Cerebellum (tissue), 4 donors: ENCODE measurements at places on chromosomes 13 and 19.

DNA sequence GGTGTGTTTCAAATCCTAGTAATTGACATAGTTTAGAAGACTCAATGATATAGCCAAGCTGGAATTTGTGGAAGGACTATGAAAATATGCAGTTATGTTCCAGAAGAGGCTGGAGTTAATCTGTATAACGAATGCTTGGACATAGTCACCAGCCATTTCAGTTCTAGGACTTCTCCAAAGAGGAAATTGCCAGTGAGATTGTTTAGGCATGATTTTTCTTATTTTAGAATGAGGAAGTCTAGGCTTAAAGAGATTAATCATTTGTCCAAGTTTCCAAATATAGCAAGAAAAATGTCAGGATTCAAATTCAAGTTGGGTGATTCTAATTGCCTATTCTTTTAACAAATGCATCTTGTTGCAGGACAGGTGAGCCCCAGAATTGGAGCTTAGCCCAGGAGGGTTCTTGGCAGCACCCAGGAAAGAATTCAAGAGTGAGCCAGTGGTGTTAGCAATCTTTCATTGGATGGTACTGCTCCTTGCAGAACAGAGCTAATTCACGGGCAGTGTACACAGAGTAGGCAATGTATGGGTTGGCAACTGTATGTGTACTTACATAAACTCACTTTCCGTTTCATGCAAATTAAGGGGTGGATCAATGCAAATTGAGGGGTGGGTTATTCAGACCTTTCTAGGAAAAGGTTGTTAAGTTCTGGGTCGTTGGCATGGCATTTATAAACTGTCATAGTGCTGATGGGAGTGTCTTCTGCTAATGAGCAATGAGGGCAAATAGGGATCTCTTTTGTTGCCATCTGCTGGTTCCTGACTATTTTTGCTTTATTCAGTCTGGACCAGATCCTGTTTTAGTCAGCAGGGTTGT, 763.1 kb upstream of the SLITRK1 start:
- no peak for DNase-seq

GRCh38 chr19:19578252-19578651, 40.2 kb downstream of the CILP2 start:
- DNase-seq: no peak

- no peak for DNase-seq
Measured at GRCh38 chr19:13463296-13463695, 43.0 kb downstream of the CACNA1A start.

DNA sequence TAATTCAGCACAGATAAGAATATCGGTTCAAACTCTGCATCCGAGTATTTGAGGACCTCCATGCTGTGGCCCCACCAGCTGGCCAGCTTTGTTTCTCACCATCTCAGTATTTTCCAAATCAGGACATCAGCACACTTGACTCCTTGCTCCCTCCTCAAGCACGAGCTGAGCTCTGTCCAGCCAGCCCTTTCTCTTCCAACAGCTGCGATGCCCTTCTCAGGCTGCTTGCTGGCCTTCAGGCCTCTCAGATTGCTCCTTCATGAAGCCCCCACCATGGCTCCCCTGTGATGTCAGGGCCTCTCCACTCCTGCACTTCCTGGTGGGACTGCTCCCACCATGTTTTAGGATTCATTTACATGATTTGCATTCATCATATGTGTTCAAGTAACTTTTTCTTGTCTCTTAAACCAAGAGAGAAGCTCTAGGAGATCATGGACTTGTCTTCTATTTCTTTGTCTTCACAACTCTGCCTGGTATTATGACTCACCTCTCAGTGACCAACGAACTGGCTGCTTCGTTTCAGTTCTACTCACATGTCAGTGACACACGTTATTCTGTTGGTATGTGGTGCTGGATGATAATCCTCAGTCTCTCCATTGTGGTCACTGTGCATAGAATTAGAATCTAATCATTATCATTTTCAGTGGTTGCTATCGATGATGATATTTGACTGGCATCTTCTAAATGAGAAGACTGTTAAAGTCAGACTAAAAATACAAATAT, 471.7 kb downstream of the EFNB2 start:
- DNase-seq: no peak

GRCh38 chr19:35518313-35518712, 4.9 kb upstream of the DMKN start:
- no peak for DNase-seq

DNA sequence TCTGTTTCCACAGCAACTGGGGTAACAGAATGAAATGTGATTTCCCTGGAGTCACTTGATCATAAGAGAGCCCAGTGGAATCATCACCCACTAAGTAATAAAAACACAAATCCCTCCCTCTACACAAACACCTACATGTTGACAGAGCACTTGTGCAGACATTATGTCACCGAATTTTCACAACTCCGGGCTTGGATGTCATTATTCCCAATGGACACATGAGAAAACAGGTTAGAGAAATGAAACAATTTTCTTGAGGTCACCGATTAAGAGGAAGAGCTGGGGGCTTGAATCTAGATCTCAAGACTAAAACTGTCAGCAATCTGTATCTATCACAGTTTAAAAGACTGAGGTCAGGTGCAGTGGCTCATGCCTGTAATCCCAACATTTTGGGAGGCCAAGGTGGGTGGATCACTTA, 3.1 kb downstream of the XRCC1 start:
- no peak for DNase-seq

GRCh38 chr13:111384441-111385182, 64.2 kb downstream of the TEX29 start:
- no peak for DNase-seq

GRCh38 chr13:20451397-20451796, 74.3 kb downstream of the CRYL1 start:
- DNase-seq: no peak

GRCh38 chr13:113882267-113882630, 18.4 kb upstream of the GAS6 start:
- DNase-seq: no peak

- DNase-seq: no peak
Measured at GRCh38 chr13:22979952-22980351, 200.8 kb upstream of the SGCG start.

DNA sequence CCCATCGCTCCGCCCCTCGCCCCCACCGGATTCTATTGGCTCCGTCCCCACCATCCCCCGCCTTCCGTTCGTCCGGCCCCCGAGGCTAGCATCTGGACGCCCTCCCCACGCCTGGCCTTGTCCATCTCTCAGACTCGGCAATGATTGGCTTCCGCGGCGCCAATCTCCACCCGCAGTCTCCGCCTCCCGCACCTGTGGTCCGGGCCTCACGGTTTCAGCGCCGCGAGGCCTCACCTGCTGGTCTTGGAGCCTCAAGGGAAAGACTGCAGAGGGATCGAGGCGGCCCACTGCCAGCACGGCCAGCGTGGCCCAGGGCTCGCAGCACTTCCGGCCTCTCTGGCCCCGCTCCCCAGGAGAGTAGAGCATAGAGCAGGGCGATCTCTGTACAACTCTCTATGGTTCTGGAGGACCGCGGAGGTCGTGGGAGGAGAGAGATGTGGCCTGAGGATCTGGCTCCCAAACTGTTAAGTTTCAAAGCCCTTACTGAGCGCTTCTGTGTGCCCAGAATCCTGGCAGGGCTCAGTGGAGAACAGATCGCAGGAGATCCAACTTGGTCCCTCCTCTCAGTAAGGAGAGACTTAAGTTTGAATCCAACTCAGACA, at the start of gene ERCC1:
Gene ERCC1 (minus strand): TSS at position 329 of the 602 bp plus-strand sequence. CDS start 543 bp downstream, outside the sequence.
- DNase-seq: peak; percentile 94

DNA sequence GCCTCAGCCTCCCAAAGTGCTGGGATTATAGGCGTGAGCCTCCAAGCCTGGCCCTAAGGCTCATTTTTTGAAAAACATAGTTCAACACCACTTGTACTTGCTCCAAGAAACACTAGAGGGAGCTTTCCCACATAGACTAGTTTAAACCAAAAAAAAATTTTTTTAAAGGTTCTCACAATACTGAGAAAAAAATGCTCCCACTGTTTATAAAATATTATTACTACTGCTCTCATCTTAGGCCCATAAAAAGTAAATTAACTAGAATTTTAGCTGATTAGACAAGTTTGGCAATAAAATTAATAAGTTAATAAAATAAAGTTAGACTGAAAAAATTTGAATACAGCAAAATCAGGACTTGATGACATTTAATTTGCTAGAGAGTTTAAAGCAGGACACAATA, 109.5 kb downstream of the TBC1D4 start:
- DNase-seq: peak; percentile 49

GRCh38 chr19:58466089-58466759, 656 bp upstream of the ZNF324 start:
- DNase-seq: no peak

- DNase-seq: no peak
Measured at GRCh38 chr19:56084835-56085536, 36.1 kb downstream of the ZNF787 start.

GRCh38 chr19:6571167-6571566, 19.8 kb downstream of the CD70 start:
- no peak for DNase-seq

DNA sequence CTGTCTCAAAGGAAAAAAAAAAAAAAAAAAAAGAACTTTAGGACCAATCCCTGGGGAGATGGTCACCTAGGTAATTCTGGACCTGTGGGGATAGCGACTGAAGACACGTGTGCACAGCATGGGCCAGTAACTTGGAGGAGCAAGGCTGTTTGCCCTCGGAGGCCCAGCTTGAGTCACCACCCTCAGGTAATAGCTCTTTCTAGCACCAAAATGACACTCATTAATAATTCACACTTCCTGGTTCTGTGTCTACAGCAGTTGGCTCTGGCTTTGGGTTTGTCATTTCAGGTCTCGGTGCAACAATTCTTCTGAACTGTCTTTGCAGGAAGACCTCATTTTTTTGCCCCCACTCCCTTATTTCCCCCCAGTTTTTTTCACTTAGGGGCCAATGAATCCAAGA, 3.9 kb upstream of the ATP11A start:
- DNase-seq: no peak

GRCh38 chr13:57558051-57558467, 73.5 kb upstream of the PCDH17 start:
- no peak for DNase-seq

GRCh38 chr19:31572102-31572975, 223.1 kb upstream of the TSHZ3 start:
- no peak for DNase-seq

- no peak for DNase-seq
Measured at GRCh38 chr13:93915269-93915809, 564.1 kb downstream of the DCT start.

DNA sequence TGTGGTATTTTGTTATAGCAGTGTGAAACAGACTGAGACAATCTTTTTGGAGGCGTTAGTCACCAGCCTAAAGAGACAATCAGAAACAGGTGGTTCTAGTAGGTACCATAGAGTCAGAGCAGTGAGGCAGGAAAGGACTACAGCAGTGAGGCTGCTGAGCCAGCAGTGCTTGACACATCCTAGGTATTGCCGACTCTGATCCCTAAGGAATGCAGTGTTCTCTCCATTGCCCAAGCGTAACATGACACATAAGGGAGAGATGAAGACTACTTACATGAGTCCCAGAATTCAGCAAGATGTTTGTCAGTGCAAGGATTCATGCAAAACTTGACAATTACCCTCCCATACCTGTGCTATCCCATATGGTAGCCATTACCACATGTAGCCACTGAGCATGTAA, 62.4 kb upstream of the XPO4 start:
- DNase-seq: no peak

DNA sequence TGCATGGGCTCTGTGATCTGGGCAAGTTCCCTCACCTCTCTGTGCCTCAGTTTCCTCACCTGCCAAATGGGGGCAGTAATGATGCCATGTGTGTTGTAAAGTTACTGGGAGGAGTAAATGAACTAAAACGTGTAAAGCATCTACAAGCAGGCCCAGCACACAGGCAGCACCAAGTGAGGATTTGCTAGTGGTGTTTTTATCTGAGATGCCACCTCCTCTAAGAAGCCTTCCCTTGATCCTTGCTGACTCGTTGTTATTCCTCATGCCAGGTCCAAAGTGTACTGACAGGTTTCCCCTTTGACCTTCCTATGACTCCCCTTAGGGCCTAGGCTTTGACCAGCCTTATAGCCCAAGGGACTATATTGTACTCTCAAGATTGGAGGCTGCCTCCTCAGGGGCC, 1.5 kb upstream of the UQCRFS1 start:
- DNase-seq: no peak

DNA sequence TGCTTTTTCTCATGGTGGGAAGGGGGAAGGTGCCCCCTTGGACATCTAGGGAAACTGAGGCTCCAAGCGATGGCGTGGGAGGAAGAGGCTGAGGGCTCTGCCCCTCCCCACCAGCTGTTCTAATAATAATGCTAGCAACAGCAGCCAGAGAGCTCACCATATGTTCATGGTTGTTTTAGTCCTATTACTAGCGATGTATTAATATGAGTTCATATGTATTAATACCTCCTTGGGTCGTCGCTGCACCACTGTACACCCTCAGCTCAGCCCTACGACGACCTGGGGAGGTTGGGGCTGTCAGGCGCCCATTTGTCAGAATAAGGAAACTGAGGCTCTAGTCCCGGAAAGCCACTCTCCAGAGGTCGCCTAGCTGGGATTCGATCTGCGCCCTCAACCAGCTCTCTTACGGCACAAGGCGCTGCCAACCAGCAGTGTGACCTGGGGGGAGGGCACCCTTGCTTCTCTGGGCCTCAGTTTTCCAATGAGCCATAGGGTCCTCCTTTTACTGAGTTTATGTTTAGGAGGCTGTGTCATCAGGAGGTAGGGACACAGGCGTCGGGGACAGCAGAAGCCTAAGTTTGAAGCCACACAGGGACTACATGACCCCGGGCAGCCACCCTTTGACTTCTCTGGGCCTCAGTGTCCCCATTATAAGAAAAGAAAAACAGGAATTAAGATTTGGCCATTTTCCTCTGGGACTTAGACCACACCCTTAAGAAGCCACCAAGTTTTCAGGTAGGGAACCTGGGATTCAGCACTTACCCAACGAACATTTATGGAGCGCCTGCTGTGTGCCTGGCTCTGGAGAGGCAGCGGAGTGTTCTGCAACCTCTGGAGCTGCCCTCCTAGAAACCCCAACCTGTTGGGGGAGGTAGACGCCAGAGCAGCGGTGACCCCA, 664 bp downstream of the MAST3 start:
- DNase-seq: no peak

DNA sequence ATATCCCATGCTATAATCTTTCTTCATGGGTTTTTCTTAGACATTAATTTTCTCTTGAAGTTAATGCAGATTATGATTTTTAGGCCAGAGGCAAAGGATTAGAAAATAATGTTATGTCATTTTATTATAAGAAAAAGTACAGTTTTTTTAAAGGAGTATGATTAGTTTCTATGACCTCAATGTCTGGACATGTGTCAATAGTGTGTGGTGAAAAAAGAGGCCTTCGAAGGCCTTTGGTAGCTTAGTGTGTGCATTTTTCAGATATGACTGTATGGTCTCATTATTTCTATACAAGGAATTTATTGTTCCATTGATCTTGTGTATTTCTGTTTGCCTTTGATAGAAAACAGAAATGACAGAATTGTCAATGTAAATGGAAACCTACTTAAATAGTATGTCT, 195.6 kb downstream of the GPC5 start:
- no peak for DNase-seq

DNA sequence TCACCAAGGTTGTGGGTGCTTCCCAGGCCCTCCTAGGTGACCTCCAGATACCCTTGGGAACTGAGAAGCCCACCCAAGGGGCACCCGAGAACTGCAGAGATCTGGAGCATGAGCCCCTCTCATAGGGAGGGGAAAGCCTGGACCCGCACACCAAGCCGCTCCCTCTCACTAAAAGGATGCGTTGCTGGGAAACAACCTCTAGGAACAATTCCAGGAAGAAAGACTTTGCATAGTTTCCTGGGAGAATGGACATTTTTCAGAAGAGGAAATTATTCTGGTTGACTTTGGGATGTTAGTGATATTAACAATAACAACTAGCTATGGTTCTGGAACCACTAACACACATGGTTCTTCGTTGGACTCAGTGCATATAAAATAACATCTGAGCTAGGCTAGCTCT, 64.6 kb downstream of the SLC7A1 start:
- no peak for DNase-seq

- DNase-seq: no peak
Measured at GRCh38 chr19:18708452-18709231, 25.2 kb downstream of the CRTC1 start.
